ENCODE measurements at places on chromosomes 2 and 18. TPM values are rescaled to one million over a fixed set of nuclear protein-coding genes. Genes with fewer than 3 reads are reported as not detected.

Gene RBM44
- polyA plus RNA-seq: 0.03 TPM

Gene SLC5A7
- not detected for polyA plus RNA-seq

Gene POTEC
- polyA plus RNA-seq: not detected

Gene HTR2B
- polyA plus RNA-seq: not detected

Gene TMEM169
- 0.07 TPM for polyA plus RNA-seq

Gene REEP1
- 0.72 TPM for polyA plus RNA-seq

Gene GPR55
- not detected for polyA plus RNA-seq

Gene DSG1
- polyA plus RNA-seq: 68.0 TPM

Gene RUFY4
- not detected for polyA plus RNA-seq

Gene NOP58
- 54.2 TPM for polyA plus RNA-seq

DNA sequence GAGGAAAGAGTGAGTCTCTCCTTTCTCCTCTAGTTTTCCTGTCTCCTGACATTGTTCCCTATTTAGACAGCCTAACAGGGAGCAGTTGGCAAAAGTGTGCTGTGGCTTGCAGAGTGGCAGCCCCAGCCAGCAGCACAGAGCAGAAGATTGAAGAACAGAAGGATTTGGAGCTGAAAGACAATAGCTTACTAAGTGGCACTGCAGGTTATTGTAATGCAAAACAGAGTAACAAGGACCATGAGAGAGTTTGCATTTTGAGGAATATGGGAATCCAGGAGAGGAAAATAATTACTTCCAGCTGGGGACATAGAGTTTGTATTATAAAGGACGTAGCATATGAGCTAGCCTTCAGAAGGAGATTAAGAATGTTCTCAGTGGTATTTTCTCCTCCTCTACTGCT, 342.4 kb downstream of the AKAIN1 start:
- no peak for DNase-seq

GRCh38 chr18:75128911-75129716, 79.8 kb downstream of the PTGR3 start:
- no peak for DNase-seq

DNA sequence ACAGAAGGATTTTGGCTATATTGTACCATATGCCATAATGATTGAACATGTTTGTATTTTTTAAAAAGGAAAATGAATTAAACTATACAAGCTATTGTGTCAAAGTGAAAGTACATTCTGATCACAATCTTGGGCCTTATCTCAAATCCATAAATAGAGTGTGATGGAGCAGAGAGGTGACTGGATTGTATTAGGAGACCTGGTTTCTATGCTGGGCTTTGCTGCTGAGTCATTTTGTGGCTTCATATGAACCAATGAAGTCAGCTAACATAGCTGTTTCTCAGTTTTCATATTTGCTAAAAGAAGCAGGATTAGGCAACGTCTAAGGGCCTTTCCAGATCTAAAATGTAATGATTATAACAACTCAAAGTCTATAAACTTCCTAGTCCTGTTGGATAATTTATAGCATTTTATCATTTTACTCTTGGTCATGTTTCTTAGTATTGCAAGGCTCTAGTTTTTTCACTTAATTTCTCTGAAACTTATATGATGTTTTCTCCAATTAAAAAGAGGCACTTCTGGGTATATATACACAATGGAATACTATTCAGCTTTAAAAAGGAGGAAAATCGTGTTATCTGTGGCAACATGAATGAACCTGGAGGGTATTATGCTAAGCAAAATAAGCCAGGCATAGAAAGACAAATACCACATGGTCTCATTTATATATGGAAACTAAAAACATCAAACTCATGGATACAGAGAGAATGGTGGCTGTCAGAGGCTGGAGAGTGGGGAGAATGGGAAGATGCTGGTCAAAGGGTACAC, 112.3 kb downstream of the MEP1B start:
- DNase-seq: no peak

DNA sequence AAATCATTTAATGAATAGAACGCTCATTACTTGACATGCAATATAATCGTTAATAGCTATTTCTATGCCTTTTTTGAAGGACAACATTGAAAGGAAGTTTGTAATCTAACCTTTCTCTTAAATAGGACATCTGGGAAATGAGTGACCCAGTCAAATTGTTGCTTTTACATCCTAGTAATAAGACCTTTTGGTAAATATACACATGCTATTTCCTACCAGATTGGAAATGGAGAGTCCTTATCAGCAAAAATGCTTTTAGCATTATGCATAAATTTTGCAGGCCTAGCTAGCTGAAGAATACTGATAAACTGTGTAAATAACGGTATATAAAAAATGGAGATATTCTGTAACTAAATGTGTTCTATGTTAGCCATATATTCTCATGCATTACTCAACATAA, 567.3 kb upstream of the DSEL start:
- DNase-seq: no peak

- no peak for DNase-seq
Observed at GRCh38 chr2:175854665-175855064, 147.4 kb downstream of the LNPK start.

GRCh38 chr2:226665306-226665831, 134.3 kb downstream of the IRS1 start:
- no peak for DNase-seq

- DNase-seq: no peak
Observed at GRCh38 chr2:99891428-99891780, 251.0 kb downstream of the AFF3 start.

DNA sequence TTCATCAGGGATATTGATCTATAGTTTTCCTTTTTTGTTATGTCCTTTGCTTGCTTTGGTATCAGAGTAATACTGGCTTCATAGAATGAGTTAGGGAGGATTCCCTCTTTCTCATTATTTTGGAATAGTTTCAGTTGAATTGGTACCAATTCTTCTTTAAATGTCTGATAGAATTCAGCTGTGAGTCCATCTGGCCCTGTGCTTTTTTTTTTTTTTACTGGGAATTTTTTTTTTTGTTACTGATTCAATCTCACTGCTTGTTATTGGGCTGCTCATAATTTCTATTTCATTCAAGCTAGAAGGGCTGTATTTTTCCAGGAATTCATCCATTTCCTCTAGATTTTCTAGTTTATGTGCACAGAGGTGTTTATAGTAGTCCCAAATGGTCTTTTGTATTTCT, 103.9 kb downstream of the RND3 start:
- no peak for DNase-seq

DNA sequence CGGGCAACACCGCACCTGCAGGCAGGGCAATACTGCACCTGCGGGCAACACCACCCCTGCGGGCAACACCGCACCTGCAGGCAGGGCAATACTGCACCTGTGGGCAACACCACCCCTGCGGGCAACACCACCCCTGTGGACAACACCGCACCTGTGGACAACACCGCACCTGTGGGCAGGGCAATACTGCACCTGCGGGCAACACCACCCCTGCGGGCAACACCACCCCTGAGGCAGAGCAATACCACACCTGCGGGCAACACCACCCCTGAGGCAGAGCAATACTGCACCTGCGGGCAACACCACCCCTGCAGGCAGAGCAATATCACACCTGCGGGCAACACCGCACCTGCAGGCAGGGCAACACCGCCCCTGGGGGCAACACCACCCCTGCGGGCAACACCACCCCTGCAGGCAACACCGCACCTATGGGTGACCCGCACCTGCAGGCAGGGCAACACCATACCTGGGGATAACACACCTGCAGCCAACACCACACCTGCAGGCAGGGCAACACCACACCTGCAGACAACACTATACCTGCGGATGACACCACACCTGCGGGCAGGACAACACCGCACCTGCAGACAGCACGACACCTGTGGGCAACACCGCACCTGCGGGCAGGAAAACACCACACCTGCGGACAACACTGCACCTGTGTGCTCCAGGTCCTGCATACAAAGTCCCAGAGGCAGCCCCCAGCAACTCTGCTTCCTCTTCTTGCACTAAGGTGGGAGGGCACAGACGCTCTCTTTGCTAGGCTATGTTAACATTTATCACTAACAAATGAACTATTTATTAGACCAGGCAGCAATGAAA, 57.7 kb downstream of the EIPR1 start:
- DNase-seq: no peak

DNA sequence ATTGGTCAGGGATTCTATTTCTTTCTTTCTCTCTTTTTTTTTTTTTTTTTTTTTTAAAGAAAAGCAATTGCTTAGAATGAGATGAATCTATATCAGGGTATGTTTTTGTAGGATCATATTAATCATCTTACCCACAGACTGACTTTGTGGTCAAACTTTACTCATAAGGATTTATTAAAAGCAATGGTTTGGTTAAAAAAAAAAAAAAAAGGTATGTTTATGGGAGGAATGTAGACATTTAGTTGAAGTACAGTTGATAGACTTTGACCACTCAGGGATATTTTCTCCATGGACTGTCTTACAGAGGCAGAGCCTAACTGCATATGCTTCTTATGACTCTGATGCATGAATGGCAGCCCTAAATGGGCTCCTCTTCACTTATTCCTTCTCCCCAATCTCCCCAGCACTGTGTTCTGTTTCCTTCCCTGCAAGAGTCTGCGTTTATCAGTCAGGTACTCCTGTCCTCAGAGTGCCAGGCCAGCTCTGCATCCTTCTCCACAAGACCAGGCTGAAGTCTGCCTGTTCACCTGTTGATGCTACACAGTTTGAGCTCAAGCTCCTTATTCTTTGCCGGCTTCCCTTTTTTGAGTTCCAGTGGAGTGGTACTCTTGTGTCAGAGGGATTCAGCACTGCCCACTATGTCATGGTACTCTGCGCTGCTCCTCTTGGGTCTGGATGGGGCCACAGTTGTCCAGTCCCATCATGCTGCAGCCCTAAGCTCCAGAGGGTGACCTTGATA, 24.3 kb downstream of the CRIM1 start:
- no peak for DNase-seq

- DNase-seq: no peak
Observed at GRCh38 chr2:236257575-236257974, 6.6 kb downstream of the ASB18 start.

- no peak for DNase-seq
Observed at GRCh38 chr2:15122915-15123314, 438.2 kb downstream of the NBAS start.

GRCh38 chr2:240213226-240213475, 72.7 kb upstream of the OTOS start:
- no peak for DNase-seq

GRCh38 chr2:152693033-152693432, 24.2 kb downstream of the PRPF40A start:
- DNase-seq: no peak

DNA sequence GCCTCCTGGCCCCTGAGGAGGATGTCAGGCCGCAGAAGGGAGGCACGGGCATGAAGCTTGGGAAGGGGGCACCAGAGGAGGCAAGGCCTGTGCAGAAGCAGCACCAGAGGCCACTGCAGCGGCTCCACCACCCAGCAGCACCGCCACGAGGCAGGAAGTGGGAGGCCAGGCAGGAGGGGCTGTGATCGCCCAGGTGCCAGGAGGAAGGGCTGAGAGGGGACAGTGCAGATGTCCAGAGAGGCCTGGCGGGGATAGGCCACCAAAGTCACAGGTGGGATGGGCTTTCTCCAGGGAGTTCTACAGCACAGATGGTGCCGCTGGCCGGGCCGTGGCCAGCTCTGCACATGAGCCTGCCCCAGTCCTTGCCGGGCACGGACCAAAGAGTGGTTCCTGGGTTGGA, 6.0 kb upstream of the ALPI start:
- no peak for DNase-seq

DNA sequence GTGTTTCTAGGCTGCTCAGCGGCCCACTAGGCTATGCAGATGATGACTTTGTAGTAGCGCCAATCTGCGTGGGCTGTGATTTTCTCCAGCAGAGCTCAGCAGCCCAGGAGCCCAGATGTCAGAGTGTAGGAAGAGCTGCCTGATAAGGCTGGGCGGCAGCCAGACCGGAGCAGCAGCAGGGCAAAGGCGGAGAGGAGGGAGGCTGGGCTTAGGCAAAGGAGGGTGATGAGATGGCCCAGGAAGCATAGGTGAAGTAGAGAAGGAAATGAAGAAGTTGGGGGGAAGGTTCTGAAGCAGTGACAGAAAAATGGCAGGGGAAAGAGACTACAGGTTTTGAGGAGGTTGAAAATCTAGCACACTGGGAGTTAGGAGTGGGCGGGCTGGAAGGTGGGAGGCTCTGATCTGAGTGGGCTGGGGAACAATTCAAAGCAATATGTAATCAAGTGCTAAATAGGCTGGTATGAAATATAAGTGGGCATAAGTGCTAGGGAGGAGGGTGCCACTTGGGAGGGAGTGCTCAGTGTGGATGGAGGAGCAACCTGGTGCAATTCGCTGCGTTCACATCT, 50.6 kb upstream of the STPG4 start:
- DNase-seq: no peak

DNA sequence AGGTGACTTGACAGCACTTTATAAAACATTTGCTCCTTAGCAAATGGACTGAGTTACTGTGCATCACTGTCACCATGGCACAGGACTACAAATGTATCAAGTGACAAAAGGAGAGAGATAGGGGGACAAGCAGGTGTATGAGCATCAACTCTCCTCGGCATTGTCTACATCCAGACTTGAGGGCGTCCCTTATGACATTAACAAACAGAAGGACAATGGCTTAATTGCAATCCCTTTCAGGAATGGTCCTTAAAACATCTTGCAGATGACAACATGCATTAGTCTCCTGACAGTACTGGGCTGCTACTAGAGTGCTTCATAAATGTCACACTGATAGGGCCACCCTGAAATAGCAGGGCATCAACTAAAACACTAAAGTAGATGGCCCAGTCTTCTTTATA, 198.8 kb downstream of the PDE1A start:
- DNase-seq: no peak

DNA sequence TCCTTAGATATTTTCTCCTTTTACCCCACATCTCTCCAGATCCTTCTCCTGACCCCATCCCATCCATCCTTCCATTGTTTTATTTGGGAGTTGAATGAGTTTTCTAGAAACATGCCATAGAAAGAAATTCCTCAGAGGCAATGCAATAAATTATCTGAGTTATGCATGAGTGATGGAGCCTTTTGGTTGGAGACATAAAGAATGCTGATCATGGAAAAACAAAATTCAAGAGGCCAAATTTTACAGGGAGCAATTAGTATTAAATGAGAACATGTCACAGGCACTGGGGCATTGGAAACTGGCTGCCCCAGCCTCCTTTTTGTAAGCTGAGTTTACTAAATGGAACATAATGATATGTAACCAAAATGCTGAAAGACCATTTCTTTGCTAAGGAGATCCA, 74.2 kb upstream of the LCLAT1 start:
- DNase-seq: no peak

- no peak for DNase-seq
Observed at GRCh38 chr2:21519821-21520220, 396.1 kb downstream of the TDRD15 start.
